ENCODE measurements at places on chromosomes 12 and 14. TPM values are rescaled to one million over a fixed set of nuclear protein-coding genes. Genes with fewer than 3 reads are reported as not detected.

The SALL2 gene
- 3.9 TPM for total RNA-seq

DNA sequence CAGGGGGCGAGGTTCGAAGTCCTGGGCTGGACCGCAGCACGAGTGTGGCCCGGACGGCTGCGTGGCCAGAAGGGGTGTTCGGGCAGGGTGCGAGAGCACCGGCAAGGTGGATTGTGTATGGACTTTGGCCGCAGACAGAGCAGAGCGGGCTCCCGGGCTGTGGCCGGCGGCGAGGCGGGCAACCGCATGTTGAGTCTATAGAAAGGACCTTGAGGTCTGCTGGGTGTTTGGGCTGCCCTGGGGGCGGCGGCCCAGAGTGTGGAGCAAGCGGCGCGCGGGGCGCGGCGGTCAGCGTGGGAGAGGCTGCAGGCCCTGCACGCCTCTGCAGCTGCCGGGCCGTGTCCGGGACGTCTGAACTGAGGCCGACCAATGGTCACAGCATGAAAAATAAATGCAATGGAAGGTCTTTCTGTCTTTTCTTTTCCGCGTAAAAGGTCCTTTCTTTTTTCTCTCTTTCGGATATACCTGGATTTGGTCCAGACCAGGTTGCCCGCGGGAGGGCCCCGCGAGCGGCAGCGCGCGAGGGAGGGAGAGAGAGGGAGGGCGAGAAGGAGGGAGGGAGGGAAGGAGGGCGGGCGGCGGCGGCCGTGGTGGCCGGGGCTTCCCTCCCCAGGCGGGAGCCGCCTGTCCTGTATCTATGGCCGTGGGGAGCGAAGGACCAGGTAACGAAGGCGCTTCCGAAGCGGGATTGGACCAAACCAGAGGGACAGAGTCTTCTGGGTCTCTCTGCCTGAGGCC, 5.5 kb upstream of the HOXC9 start:
- peak overlapping the region; percentile 7 for H3K4me3 ChIP-seq
- peaks cover 44% of the 10 kb centered on the region for H3K4me1 ChIP-seq
- DNase-seq: no peak
- H3K27ac ChIP-seq: peak overlapping the region; percentile 64
- H3K27me3 ChIP-seq: peaks cover 62% of the 10 kb centered on the region

DNA sequence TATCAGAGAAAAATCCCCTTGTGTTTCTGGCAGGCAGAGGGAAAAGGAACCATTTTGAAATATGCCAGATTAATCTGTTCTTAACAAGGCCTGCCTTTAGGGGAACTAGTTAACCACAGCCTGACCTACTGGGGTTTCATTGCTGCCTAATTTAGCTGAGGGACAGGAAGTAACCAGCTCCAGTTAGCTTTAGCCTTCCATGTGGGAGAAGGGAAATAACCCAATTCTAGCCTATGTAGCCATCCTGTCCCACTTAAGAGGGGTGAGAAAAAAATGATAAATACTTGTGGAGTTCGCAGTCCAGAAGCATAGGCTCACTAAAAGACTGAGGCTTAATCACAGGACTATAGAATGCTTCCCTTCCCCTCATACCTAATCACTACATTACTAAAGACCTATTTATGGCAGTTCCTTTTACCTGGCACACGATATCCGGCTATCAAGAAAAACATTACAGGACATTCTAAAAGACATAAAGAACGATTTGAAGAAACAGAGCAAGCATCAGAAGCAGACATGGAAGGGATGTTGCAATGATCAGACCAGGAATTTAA, 22.8 kb downstream of the COX8C start:
- DNase-seq: peak; percentile 49
- peak overlapping the region; percentile 59 for H3K27ac ChIP-seq
- no peaks in the 10 kb centered on the region for H3K27me3 ChIP-seq
- H3K4me1 ChIP-seq: no peaks in the 10 kb centered on the region

- H3K27ac ChIP-seq: no peak overlapping the region
- H3K27me3 ChIP-seq: no peaks in the 10 kb centered on the region
- no peaks in the 10 kb centered on the region for H3K4me1 ChIP-seq
- DNase-seq: no peak
- H3K36me3 ChIP-seq: no peaks in the 10 kb centered on the region
Measured at GRCh38 chr12:90514325-90514724, 440.7 kb downstream of the CCER1 start.

- peak overlapping the region; percentile 33 for H3K4me3 ChIP-seq
- H3K4me1 ChIP-seq: peaks cover 9% of the 10 kb centered on the region
- H3K36me3 ChIP-seq: no peaks in the 10 kb centered on the region
- no peaks in the 10 kb centered on the region for H3K27me3 ChIP-seq
- no peak for DNase-seq
Measured at GRCh38 chr14:65170318-65170717, 68.0 kb upstream of the MAX start.

The ACSM4 gene
- not detected for total RNA-seq

DNA sequence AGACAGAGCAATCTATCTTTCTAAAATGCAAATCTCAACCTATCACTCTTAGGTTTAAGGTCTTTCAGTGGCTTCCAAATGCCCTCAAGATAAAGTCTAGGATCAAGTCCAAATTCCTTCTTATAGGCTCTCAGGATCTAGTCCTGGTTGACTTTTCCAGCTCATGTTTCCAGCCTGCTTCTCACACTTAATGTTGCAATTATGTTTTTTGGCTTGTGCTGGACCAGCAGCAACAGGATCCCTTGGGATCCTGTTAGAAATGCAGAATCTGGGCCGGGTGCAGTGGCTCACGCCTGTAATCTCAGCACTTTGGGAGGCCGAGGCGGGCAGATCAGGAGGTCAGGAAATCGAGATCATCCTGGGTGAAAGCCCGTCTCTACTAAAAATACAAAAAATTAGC, 10.6 kb downstream of the GPR33 start:
- H3K27ac ChIP-seq: no peak overlapping the region
- H3K27me3 ChIP-seq: no peaks in the 10 kb centered on the region
- no peak overlapping the region for H3K4me3 ChIP-seq
- H3K36me3 ChIP-seq: no peaks in the 10 kb centered on the region
- no peak for DNase-seq

- H3K4me1 ChIP-seq: no peaks in the 10 kb centered on the region
- no peak overlapping the region for H3K27ac ChIP-seq
- H3K27me3 ChIP-seq: no peaks in the 10 kb centered on the region
- no peak for DNase-seq
Measured at GRCh38 chr12:52448228-52448627, 3.7 kb downstream of the KRT6B start.

- H3K4me1 ChIP-seq: no peaks in the 10 kb centered on the region
- no peak for DNase-seq
- no peak overlapping the region for H3K4me3 ChIP-seq
- H3K27ac ChIP-seq: no peak overlapping the region
- H3K27me3 ChIP-seq: no peaks in the 10 kb centered on the region
Measured at GRCh38 chr12:25712169-25712568, 159.1 kb upstream of the LMNTD1 start.

DNA sequence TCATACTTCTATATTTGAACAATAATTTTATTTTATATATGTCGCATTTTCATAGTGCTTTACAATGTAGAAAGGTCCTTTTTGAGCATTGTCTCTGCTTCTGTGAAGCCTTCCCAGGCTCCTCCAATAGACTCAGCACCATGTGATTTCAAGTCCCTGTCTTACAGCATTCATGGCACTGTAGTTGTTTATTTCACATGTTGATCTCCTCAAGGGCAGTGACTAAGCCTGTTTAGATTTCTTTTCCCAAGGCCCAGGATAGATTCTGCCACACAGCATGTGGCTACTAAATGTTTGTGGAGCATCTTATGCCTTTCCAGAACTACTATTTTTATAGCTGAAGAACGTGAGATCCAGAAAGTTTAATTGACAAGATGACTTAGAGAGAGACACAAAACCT, 391.7 kb downstream of the TMEM117 start:
- no peaks in the 10 kb centered on the region for H3K27me3 ChIP-seq
- H3K36me3 ChIP-seq: no peaks in the 10 kb centered on the region
- no peak for DNase-seq

The RNU4-1 gene
- under 0.01 TPM for total RNA-seq

The SPX gene
- total RNA-seq: not detected

The GPRC5D gene
- total RNA-seq: not detected

DNA sequence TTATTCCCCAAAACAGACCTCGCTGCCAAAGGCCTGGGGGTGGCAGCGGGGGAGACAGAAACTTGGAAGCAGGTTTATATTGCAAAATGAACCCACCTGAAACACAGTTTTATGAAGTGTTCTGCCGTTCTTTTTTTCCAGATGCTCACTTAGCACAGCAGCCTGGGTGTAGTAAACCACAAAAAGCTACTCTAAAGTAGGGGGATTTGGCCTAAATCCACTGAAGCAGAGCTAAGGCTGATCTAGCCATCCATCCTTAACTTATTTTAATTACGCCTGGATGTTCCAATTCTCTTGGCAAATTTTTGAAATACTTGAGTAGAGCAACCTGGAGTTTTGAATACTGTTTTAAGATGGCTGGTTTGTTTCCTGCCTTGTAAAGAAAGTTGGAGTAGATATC, 121.2 kb downstream of the GPR135 start:
- H3K27me3 ChIP-seq: no peaks in the 10 kb centered on the region
- no peaks in the 10 kb centered on the region for H3K36me3 ChIP-seq
- DNase-seq: no peak

- no peaks in the 10 kb centered on the region for H3K4me1 ChIP-seq
- H3K36me3 ChIP-seq: no peaks in the 10 kb centered on the region
- H3K27ac ChIP-seq: no peak overlapping the region
- H3K27me3 ChIP-seq: no peaks in the 10 kb centered on the region
Measured at GRCh38 chr12:25463521-25463920, 89.6 kb downstream of the LMNTD1 start.

DNA sequence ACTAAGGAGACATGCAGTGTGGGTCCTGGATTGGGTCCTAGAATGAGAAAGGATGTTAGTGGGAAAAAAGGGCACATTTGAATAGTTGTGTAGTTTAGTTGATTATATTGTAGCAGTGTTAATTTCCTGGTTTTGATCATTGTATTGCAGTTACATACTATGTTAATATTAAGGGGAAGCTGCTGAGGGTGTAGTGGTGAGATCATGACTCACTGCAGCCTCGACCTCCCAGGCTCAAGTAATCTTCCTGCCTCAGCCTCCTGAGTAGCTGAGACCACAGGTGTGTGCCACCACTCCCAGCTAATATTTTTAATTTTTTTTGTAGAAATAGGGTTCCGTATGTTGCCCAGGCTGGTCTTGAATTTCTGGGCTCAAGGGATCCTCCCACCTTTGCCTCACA, 21.7 kb downstream of the BORCS5 start:
- no peaks in the 10 kb centered on the region for H3K36me3 ChIP-seq
- no peak for DNase-seq
- peaks cover 10% of the 10 kb centered on the region for H3K4me1 ChIP-seq
- no peaks in the 10 kb centered on the region for H3K27me3 ChIP-seq

DNA sequence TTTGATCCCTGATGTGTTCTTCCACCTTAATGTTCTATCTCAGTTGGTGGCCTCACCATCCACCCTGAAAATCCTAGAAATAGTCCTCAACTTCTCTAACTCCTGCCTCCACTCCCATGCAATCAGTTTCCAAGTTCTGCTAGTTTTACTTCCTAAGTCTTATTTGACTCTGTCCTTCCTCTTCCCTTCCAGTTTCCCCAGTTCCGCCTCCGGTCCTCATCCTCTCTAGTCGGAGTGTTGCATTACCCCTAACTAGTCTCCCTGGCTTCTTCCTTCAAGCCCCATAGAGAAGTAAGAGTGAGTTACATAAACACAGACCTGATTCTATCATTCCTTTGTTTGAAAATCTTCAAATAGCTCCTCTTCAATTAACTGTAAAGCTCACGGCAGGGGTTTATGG, 236.5 kb downstream of the GXYLT1 start:
- DNase-seq: no peak
- H3K4me1 ChIP-seq: no peaks in the 10 kb centered on the region
- H3K27ac ChIP-seq: no peak overlapping the region
- H3K4me3 ChIP-seq: no peak overlapping the region
- H3K36me3 ChIP-seq: no peaks in the 10 kb centered on the region
- H3K27me3 ChIP-seq: no peaks in the 10 kb centered on the region

The PMEL gene
- total RNA-seq: 2.5 TPM

All from Peyer's patch (tissue), 4 donors.